Placental pericyte (primary cell): ENCODE measurements at places on chromosomes 13 and 19. TPM values are rescaled to one million over a fixed set of nuclear protein-coding genes. Genes with fewer than 3 reads are reported as not detected.

The KLK12 gene
- total RNA-seq: not detected in 2 replicates

The LAIR1 gene
- not detected in 2 replicates for total RNA-seq

The ZNF850 gene
- 4.2 and 9.2 TPM in 2 replicates for total RNA-seq

The LSR gene
- 0.22 and 1.9 TPM in 2 replicates for total RNA-seq

The SELENOV gene
- total RNA-seq: not detected in 2 replicates

The PRSS57 gene
- total RNA-seq: not detected in 2 replicates

The DACT3 gene
- total RNA-seq: 4.2 and 8.0 TPM in 2 replicates

The SYNE4 gene
- 0.14 TPM in 1 of 2 replicates, not detected in the other for total RNA-seq

The SIGLEC11 gene
- under 0.01 TPM in 1 of 2 replicates, not detected in the other for total RNA-seq
